H54 (cell line): ENCODE measurements at places on chromosomes 7 and 10.
A peak's percentile ranks its signal among the peaks of the same experiment; 100 is the strongest.

GRCh38 chr7:142771353-142771723 lies 568 bp downstream of the PRSS2 start:
- DNase-seq = no peak

DNA sequence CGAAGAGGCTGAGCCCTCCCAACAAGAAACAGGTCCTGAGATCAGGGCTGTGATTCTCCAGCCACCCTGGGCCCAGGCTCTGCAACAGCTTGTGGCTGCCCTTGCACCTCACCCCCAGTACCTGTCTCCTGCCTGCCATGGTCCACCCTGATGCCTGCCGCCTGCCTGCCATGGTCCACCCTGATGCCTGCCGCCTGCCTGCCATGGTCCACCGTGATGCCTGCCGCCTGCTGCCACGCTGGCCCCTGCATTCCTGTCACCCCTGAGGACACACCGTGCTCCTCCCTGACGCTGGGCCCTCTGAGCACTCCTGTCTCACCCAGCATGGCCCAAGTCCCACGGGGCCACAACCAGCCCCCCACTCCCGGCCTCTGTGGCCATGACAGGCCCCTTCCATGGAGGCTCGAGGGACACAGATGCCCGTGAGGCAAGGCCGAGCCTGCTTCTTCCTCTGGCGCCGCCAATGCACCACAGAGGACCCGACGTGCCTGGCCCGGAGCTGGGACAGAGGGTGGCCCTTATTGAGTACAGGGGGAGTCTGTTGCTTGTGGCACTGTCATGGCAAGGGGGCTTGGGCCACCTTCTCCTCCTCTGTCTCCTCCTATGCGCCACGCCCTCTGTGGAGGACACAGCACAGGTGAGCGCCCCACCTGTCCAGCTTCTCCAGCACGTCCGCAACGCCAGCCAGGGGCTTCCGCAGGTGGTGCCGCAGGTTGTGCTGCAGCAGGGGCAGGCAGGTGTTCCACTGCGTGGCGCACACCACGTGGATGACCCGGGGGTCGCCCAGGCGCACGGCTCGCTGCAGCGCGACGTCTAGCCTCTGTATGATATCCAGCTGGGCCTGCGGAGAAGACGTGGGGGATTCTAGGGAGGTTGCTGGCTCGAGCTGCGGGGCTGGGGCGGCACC lies 18.1 kb downstream of the CFAP46 start:
- no peak for DNase-seq

GRCh38 chr7:155763691-155764437 lies 48.4 kb downstream of the SHH start:
- no peak for DNase-seq

DNA sequence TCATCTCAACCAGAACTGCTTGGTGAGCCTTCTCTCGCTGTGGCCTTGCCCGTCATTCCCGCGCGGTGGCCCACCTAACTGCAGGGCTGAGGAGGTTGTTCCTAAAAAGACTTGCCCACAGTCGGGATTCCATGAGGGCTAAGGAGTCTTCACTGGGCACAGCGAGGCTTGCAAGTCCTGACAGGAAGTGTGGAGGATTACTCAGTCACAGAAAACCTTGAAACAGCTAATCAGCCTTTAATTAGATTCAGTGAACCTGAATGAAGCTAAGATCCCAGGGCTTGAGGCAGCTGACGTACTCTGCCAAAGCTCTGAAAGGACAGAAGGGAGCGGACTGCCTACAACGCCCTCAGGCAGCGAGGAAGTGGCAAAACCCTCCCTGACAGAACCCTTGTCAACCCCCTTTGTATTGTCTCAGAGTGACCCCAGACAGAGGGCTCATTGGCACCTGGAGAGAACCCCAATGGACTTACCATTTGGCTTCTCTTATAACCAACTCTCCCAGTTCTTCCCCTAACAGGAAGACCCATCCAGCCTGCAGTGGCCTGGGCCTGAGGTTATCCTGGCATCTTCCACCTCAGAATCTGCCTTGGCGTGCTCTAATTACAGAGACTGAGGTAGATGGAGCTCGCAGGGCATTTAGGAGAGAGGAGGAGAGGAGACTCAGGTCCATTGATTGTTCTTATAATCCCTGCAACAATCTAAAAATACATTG lies 2.5 kb upstream of the LAMB4 start:
- no peak for DNase-seq

DNA sequence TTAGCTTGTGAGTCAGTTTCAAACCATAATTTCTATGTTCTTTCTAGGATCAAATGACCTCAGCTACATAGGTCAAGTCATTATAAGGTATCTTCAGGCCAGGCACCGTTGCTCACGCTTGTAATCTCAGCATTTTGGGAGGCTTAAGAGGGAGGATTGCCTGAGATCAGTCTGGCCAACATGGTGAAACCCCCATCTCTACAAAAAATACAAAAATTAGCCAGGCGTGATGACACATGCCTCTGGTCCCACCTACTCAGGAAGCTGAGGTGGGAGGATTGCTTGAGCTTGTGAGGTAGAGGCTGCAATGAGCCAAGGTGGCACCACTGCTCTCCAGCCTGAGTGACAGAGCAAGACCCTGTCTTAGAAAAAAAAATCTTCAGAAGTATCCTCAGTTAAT lies 362.3 kb downstream of the GATA3 start:
- DNase-seq = no peak

DNA sequence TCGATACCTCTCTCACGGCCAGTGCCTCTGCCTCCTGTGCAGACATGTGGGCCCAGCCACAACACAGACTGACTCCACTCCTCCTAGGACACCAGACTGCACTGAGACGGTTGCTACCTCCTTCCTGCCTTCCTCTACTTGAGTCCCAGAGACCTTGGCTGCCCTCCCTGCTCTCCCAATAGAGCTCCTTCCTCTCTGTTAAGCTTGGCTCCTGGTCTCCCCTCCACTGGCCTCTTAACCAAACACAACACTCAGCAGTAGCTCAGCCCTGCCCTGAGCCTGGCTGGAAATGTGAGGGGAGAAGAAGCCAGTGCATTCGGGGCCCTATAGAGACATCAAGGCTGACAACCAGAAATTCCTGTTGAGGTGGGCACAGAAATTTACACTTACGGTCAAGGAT lies 102.0 kb downstream of the HTR5A start:
- no peak for DNase-seq

GRCh38 chr10:99595236-99595635 lies 25.0 kb downstream of the SLC25A28 start:
- DNase-seq = no peak

GRCh38 chr7:158680754-158681153 lies 23.9 kb downstream of the NCAPG2 start:
- no peak for DNase-seq

GRCh38 chr10:98411768-98412167 lies 3.2 kb downstream of the PYROXD2 start:
- no peak for DNase-seq

GRCh38 chr10:57973451-57973850 lies 294.2 kb downstream of the IPMK start:
- no peak for DNase-seq

DNA sequence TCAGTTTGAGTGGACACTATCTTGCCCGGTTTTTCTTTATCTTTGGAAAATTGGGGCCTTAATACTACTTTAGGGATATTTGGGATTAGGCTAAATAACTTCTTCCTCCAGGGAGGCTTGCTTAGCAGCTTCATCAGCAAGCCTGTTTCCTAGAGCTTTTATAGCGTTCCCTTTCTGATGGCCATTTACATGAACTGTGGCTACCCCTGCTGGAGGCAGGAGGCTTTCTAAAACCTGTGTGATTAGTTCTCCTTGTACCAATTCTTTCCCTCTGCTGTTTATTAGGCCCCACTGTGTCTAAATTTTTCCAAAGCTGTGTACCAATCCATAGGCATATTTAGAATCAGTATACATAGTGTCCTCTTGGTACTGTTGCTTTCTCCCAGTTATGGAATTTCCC lies 61.7 kb upstream of the CNTNAP2 start:
- no peak for DNase-seq

DNA sequence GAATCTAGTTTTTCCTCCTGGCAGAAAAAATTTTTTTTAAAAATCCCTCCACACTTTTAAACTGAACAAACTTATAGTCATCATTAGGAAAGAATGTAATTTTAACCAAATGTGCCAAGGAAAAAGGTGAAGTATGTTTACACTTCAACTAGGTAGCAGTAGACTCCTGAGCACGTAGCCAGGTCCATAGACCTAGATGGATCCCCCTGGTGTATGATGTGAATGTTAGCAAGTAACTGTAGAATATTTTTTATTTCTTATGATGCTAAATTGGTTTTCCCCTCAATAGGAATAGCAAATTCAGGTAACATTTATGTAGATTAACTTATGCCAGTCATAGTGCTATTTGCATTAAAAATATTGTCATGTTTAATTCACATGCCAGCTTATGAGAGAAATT lies 19.6 kb downstream of the CABCOCO1 start:
- DNase-seq = no peak

DNA sequence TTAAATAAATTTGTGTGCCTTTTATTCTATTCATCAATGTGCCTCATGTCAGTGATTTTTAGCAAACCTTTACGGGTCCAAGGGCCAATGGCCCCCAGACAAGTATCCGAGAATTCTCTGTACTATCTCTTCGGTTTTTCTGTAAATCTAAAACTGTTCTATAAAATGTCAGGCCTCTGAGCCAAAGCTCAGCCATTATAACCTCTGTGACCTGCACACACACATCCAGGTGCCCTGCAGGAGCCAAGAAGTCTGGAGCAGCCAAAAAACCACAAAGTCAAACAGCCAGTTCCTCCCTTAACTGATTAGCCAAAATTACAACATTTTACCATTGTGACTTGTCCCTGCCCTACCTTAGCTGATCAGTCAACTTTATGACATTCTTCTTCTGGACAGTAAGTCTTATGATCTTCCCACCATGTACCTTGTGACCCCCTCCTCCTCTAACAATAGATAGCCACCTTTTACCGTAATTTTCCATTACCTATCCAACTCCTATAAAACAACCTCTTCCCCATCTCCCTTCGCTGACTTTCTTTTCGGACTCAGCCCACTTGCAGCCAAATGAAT lies 363.8 kb downstream of the SEMA3D start:
- DNase-seq = no peak

DNA sequence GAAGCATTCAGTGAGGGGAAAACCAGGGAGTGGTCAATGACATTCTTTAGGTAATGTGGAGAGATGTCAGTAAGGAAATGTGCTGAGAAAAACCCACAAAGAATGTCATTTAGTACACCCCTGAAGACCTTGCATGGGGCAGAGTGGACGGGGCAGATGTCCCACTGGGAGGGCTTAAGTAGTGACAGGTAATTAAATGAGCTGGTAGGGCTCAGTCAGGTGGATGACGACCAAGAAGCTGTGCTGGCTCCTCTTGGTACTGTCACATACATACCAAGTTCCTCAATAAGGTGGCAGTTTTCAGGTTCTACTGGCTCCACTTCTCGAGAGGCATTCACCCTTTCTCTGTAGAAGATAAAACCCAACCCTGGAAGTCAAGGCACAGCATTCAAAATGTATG lies 1.8 kb downstream of the PON3 start:
- no peak for DNase-seq

DNA sequence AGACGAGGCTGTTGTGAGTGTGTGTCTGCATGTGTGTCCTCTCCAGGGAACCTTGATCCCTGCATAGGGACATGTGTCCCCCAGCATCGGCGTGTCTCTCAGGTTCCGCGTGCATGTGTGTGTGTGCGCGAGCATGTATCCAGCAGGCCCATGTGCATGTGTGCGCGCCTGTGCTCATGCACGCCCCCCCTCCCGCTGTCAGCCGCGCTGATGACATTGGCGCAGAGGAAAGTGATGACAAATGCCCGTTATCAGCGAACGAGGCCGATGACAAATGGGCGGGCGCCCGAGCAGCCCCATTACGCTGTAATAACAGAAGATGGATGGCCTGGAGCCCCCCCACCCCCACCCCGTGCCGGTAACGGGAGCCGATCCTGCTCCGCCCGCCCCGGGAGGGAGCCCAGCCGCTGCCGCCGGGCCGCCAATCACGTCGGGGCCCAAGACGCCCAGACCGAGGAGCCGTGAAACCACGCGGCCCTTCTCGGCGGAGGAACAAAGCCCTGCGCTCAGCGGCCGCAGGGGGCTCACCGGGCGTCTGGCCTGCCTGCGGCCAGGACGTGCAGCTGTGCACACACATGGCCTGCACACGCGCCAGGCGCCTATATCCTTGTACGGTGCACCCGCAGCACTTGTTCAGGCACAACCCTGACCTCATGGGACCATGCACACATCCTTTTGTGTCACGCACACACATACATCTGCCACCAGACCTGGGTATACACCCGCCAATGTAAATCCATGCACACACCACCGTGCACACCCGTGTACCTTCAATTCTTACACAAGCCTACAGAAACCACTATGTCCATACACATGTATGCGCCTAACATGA lies 21.5 kb downstream of the POLL start:
- DNase-seq = no peak

GRCh38 chr10:113644185-113645120 lies 19.4 kb downstream of the NRAP start:
- DNase-seq = no peak

DNA sequence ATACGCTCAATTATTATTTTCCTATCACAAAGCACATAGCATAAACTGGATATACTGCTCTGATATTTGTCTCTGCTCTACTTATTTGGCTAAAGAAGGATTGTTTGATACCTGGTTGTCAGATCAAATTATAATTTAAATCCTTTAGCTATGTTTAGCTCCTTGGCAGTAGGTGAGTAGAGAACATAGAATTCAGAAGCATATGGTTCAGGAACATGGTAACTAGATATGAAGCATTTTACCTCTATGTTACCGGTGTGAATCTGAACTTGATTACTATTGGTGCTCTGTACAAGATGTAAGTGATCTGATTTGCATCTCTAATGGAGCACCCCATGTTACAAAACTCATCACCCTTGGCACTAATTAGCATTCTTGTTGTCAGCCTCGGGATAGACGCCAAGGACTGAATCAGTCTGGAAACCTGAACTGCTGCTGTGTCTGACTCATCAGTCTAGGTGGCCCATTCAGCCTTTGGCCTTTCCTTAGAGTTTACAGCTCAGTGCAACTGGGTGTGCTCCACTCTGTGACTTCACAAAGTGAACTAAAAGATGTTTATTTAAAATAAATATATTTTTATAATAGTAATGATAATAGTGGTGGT lies 12.3 kb upstream of the MYPN start:
- peak; percentile 42 for DNase-seq

DNA sequence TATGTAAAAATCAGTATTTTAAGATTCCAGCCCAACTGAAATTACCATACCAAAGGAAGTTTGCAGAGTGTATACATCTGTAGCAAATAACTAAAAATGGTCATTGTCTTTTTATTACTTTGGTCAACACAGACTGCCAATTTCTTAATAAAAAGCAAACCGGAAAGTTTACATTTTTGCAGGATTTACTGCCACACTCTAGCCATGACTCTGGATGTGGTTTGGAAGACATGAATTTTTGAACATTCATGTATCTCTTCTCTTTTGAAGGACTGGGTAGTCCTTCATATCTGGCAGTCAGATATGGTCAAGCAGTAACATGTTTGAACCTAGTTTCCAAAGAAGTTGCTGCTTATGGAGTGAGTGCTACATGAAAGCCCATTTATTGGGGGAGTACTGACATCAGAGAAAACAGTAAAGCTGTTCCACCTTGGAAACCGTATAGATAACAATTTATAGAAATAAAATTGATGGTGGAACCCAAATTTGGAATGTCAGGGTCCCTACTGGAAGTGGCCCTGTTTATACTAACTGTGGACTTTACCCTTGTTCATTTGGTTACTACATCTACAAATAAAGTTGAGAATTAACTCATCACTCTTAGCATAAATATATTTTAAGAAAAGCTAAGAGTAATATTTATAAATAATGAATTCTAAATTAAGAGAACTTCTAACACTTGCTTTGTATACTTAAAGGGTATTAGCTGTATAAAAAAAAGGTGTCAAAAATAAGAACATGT lies 84.6 kb downstream of the ZMYND11 start:
- no peak for DNase-seq
